ENCODE measurements at places on chromosomes 12 and 14.

DNA sequence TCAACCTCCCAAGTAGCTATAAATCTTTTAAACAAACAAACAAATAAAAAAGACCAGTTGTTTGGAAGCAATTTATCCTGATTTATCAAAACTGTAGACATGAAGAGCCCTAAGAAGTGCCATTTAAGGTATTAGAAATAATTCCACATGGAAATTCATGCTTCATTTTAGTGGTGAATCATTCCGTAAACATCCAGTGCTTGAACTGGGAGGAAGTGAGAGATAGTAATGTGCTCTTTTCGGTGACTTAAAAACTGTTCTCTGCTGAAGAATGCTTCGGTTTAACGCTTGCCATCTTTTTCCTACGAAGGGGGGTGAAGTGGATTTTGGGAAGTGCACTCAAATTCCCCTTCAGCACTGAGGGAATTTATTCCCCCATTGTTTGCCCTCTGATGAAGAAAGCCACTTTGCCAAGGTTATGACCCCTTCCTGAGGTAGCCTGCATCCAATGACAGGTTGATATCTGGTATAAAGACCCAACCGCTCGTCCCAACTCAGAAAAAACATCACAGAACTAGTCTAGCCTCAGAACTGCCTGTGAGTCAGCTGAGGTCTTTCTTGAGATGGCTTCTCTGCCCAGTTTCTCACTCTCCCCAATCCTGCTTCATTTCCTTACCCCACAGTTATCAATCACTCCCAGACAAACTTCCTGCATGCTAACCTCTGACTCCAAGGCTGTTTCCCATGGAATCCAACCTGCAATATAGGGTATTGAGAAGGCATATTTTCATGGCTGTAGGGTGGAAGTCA, 244.1 kb downstream of the AEBP2 start:
- no peak for DNase-seq

GRCh38 chr12:96493106-96493505, 3.7 kb downstream of the CFAP54 start:
- DNase-seq: no peak

DNA sequence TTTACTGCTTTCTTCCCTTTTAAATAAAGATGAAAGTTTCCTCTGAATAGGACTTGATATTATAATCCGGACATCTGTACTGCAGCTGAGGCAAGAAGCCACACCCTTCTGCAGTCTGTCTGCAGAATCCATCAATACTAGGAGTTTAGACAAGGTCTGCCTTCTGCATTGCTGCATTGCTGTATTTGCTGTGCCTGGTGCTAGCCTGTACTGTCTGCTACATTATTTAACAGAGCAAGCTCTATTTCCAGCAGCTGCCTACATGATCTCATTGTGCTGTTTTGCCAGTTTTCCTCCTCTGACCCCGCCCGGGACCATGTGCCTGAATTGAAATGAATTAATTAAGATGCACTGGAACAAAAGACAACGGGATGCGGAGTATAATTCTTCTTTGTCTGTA, 1.7 kb downstream of the TUBA1A start:
- peak; percentile 92 for DNase-seq

GRCh38 chr12:48092611-48093010, 13.3 kb downstream of the SENP1 start:
- DNase-seq: no peak

- DNase-seq: peak; percentile 64
These were observed 363 bp upstream of the LMO3 start for GRCh38 chr12:16606201-16606849.

DNA sequence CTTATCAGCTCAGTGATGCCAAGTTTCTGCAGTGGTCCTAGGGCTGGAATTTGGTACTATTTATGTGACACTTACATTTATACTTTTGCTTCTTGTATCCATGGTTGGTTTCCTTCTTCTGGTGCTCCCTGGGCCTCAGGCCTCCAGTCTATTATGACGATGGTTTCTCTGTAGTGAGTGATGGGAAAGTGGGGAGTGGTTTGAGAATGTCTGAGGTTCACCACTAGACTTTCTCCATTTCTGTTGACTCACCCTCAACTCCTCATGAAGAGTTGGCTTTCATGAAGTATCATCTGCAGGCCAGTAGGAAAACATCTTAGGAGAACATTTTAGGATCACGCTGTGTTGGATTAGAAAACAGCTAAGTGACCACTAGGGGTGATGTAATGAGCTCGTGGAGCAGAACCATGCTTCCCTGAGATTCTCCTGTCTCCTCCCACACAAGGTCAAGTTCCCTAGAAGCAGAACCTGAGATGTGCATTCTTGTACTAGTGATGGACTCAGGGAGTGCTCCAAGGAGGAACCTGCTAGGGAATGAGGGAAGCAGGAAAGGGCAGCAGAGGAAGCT, 32.1 kb downstream of the RPH3A start:
- DNase-seq: no peak

DNA sequence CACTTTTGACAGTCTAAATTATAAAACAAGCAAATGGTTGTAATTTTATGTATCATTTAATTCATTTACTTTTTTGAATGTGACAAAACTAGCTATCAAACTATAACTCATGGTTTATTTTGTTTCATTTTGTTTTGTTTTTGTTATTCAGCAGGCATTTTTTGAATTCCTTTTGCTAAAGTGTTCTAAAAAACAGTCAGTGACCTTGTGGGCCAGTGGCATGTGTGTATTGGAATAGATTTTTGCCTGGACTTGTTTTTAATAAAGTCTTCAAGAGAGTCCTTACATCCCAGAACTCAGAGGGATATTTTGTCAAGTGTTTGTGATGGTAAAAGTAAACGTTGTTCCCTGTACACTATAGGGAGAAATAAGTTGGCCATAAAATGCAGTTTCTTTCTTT, 369.7 kb upstream of the SYT1 start:
- DNase-seq: no peak

DNA sequence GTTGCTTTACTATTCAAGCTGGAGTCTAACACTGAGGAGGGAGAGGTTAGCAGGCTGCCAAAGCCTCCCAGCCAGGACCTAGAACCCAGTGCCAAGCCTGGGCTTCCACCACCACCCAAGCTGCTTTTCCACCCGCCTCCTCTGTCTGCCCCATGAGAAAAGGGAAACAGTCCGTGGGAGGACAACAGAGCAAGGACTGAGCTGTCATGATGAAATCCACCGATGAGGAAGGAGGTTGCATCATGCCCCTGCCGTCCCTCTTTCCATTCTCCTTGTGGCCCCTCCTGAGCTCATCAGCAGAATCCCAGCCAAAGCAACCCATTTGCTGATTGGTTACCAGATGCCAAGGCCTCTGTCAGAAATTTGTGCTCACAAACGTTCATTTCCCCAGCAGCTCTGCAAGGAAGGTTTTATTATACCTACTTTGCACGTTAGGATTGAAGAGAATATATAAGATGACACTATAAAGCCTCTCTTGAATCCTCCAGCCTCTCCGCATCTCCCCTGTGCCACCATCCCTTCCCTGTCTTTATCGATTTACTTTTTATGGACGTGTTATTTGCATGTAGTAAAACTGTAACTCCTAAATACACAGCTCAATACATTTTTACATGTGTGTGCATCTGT, 6.3 kb upstream of the SERPINA1 start:
- no peak for DNase-seq

DNA sequence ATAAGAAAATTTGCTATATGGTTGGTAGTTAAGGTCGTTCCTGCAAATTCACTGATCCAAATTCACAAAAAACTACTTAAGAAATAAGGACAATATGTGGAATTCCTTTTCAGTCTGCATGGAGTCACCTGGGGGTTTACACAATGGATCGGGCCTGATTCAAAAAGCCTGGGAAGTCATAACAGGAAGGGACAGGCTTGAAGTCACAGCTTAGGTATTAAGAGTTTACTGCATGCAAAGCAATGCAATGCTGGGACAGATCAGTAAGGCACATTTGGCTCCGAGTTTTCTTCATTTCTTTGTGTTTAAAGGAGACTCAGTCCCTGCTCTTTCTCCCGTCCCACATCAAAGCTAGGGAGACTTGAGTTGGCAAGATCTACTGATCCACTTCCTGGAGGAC, 153.3 kb downstream of the NTF3 start:
- DNase-seq: no peak

DNA sequence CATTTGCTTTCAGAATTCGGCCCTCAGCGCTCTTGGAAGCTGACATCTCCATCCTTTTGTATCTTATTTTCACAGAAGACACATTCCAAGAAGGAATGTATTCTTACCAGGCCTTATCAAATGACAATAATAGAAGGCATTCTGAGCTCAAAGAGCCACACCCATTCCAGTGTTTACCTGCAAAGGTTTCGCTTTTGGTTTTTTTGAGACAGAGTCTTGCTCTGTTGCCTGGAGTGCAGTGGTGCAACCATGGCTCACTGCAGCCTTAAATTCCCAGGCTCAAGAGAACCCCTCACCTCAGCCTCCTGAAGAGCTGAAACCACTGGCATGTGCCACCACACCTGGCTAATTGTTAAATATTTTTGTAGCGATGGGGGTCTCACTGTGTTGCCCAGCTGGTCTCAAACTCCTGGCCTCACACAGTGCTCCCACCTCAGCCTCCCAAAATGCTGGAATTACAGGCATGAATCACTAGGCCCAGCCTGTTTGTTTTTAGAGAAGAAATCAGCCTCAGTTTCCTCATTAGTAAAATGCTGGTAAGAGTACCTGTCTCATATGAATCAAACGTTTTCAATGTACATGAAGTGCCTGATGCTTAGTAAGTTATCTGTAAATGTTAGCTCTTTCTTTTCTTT, 69.2 kb downstream of the SLC6A12 start:
- no peak for DNase-seq

DNA sequence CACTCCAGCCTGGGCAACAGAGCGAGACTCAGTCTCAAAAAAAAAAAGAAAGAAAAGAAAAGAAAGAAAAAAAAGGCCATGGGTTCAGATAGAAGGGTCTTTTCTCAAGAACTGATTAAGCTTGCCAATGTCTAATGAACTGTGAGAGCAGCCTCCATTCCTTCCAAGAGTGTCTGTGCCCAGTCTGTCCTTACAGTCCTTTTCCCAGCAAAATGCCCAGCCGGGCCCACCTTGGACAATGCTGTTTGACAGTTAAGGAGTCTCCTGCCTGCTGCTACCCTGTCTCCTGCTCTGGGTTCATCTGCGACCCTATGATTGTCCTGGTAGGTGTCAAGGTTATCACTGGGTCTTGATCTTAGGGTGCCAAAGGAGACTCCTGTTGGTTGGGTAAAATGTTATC, 21.4 kb downstream of the SYNE3 start:
- no peak for DNase-seq

- no peak for DNase-seq
These were observed 190.2 kb downstream of the FSCB start for GRCh38 chr14:44316647-44317440.

GRCh38 chr14:104230119-104230815, 91.9 kb downstream of the KIF26A start:
- no peak for DNase-seq

Measured in caudate nucleus (tissue), 63 donors.